Activated T-cell treated with anti-CD3 and anti-CD28 coated beads for 1 hour (primary cell): ENCODE measurements at places on chromosomes 1 and 21.
A peak's percentile ranks its signal among the peaks of the same experiment; 100 is the strongest.

DNA sequence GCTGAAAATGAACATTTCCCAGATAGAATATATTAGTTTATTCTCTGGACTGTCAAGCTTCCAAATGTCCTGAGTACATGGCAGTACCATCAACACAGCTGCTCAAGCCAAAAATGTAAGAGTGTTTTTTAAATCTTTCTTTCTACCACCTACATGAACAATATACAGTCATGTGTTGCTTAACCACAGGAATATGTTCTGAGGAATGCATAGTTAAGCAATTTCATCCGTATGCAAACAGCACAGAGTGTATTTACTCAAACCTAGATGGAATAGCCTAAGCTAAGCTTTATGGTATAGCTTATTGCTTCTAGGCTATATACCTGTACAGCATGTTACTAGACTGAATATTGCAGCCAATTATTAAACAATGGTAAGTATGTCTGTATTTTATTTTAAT is 561.9 kb upstream of the ADGRL4 start:
- no peak for DNase-seq

DNA sequence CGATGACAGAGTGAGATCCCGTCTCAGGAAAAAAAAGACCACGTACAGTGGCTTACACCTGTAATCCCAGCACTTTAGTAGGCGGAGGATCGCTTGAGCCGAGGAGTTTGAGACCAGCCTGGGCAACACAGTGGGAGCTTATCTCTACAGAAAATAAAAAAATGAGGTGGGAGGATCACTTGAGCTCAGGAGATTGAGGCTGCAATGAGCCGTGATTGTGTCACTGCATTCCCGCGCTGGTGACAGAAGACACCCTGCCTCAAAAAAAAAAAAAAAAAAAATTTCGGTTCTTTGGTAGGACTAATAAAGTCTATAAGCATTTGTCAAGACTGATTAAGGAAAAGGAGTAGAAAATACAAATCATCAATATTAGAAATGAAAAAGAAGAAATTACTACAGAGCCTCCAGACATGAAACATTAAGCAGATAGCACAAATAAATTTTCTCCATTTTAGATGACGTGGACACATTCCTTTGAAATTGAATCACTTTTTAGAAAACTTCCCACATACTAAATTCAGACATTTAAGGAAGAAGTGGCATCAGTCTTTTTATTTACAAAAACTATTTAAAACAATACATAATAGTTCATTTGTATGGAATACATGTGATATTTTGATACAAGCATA is 30.4 kb downstream of the MORC3 start:
- DNase-seq = no peak

DNA sequence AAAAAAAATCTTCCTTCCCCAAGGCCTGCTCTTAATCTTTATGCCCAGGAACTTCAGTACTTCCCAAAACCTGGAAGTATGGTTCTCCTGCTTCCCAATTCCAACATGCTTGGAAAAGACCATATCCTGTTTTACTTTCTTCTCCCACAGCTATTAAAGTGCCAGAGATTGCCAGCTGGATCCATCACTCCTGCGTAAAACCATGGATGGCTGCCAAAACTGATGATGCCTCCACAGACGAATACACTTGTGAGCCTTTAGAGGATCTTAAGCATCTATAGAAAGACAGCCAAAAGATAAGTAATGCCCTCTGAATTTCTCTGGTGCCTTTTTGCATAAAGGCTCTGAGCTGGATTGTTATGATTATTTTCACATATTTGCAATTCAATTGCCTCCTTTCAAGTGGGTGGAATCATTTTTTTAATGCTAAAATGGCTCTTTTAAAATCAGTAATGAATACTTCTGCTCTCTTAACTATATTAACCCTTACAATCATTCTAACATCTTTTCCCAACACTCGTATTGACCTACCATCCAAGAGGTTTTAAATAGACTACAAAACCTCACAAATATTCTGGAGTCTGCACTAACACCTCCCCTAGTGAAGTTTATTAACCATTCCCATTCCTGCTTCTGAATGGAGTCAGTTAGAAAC is 1807.8 kb downstream of the BRINP3 start:
- no peak for DNase-seq

GRCh38 chr1:245433561-245433960 is 278.8 kb downstream of the KIF26B start:
- no peak for DNase-seq

GRCh38 chr1:211641942-211642341 is 33.5 kb downstream of the NEK2 start:
- no peak for DNase-seq

DNA sequence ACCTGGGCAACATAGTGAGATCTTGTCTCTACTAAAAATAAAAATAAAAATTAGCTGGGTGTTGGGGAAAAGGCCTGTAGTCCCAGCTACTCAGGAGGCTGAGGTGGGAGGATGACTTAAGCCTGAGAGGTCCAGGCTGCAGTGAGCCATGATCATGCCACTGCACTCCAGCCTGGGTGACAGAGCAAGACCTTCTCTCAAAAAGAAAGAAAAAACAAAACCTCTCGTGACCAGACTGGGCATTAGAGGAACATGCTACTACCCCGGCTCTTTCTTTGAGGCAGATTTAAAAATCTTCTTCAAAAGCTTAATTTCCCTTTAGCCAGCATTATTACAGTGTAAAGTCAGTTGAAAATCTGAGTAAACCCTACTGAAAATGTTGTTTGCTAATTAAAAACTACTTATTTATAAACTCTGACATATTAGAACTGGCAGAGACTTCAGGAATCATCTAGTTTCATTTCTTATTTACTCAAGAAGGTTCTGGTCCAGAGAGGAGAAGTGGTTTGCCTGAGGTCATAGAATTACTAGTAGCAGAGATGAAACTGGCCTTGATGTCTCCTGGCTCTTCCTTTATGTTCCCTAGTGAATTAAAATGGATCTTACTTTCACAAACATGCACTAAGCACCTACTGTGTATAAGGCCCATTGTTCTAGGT is 11.6 kb upstream of the ELAVL4 start:
- no peak for DNase-seq

- no peak for DNase-seq
Measured at GRCh38 chr1:205339717-205340116, 17.0 kb downstream of the KLHDC8A start.

- no peak for DNase-seq
Measured at GRCh38 chr1:162976628-162977027, 92.5 kb upstream of the RGS4 start.

DNA sequence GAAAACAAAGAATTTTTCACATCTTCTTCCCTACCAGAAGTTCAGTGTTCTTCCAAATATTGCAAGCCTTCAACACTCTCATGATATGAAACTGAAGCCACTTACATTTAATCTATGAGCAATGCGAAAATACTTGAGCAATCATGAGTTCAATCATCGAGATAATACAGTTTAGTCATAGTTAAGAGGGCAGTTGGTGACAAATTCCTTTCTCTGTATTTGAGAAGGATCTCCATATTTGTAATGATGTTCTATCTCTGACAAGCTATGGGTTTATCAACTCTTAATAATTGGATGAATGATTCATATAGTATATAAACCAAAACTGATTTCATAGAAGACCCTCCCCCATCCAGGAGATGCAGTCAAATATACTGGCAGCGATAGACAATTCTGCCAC is 29.7 kb upstream of the PYHIN1 start:
- no peak for DNase-seq

DNA sequence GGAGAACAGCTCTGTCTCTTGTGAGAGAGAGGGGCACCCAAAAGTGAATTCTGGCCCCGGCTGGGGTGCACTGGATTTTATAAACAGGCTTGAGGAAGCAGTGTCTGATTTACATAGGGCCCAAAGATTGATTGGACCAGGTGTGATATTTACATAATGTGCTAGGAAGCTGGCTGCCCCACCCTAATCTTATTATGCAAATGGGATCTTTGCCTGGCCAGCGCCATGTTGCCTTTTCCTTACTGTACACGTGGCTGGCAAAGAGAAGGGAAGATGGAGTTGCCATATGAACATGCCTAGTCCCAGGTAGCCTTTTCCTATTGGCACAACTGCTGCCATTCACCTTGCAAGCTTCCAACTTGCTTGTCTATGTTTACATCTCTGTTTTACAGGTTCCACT is 29.0 kb upstream of the CFHR4 start:
- DNase-seq = no peak

DNA sequence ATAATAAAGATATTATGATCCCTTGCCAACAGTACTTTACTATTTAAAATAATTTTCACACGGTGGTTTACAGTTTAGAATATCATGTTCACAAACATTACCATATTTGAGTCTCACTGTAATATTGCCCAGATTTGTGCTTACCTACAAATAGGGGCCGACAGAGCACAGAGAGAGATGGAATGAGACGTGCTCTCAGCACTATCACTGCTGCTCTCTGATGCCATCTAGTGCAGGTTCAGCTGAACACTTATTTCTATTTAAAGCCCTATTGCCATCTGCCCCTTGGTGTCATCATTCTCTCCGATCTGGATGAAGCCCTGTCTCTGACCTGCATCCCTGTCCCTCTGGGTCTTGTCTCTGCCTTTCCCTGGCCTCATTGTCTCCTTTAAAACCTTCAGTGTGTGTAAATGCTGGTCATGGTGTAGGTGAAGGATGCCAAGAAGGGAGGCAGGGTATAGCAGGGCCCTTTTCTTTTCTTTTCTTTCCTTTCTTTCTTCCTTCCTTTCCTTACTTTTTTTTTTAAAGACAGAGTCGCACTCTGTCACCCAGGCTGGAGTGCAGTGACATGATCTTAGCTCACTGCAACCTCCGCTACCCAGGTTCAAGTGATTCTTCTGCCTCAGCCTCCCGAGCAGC is 6.9 kb upstream of the GPATCH4 start:
- DNase-seq = peak; percentile 37

GRCh38 chr1:181319907-181320306 is 163.4 kb upstream of the CACNA1E start:
- DNase-seq = no peak
